ENCODE measurements at places on chromosomes 16 and 17. TPM values are rescaled to one million over a fixed set of nuclear protein-coding genes. Genes with fewer than 3 reads are reported as not detected.

Gene KRT10
- 45.2 TPM for total RNA-seq

Gene OSGIN1
- 0.71 TPM for total RNA-seq

Gene CFAP97D1
- total RNA-seq = not detected

Gene CA7
- not detected for total RNA-seq

Gene RND2
- 0.06 TPM for total RNA-seq

Gene XAF1
- 2.7 TPM for total RNA-seq

Gene EVI2A
- 38.5 TPM for total RNA-seq

Gene PYDC1
- not detected for total RNA-seq

Gene KIF2B
- not detected for total RNA-seq

Gene GSG1L2
- not detected for total RNA-seq

All from activated CD8-positive, alpha-beta memory T cell treated with anti-CD3 and anti-CD28 coated beads for 36 hours (primary cell).